Stimulated activated CD8-positive, alpha-beta memory T cell treated with anti-CD3 and anti-CD28 coated beads, Interleukin-2, amount 100 ng/mL, for 1 hour (primary cell): ENCODE measurements at places on chromosomes 7 and 10.

DNA sequence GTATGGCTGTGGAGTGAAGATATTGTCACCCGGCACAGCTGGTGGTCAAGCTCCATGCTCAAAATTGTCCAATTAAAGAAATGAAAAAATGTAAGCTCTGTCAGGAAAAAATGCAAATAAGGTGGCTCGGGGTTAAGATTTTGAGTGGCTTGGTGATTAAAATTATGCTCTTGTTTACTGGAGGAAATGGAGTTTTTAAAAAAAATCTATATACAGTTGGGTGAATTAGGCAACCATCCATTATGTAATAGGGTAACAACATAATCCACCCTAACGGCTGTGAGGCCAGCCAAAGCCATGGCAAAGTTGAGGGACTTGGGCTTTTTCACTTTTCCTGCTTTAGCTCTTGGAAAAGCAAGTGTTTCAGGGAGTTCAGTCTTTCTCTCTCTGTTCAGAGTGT lies 260.8 kb upstream of the HABP2 start:
- DNase-seq = no peak

GRCh38 chr7:45390180-45390579 lies 184.0 kb upstream of the ADCY1 start:
- no peak for DNase-seq

DNA sequence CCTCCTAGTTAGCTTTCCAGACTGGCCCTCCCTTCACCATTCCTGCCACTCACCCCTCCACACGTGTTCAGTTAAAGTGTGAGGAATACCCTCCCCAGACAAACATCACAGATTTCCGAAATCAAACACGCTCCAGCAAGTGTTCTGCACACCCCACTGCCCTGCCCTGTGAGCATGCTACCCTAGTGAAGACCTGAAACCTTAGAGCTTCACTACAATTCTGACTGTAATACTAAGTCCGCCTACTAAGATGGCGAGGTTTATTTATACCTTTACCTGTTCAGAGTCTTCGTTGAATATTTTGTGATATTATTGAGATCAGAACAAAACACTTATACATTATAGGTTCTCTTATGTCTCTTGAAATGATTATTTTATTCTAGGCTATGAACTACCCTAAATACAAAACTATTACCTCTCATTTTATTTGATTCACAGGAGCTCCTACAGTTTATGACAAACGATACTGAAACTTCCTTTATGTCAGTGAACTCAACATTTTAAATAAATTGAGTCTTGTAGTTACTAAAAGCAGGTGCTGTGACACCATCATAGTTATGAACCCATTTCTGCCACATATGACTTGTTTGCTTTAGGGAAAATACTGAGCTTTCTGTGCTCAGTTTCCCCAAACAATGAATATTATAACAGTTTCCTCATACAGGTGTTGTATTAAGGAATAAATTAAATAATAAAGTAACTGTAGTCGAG lies 8.6 kb downstream of the SCIN start:
- no peak for DNase-seq

GRCh38 chr7:55549457-55549856 lies 22.8 kb downstream of the VOPP1 start:
- DNase-seq = no peak

DNA sequence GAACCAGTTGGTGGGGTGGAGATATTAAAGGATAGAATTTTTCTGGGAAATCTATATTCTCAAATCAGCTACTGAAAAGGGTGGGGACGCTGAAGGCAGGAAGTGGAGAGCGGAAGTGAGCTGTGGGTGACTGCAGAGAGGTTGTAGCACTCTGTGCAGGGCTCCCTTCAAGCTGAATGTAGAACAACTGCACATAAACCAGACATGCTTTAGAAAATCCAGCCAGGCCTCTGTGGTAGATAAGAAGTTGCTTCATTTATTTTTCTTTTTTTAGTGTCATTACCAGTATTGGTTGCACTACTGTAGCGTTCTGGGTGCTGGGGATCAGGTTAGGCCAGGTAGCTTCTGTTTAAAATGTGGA lies 127.8 kb downstream of the CELF2 start:
- DNase-seq = peak; percentile 47

GRCh38 chr10:18561861-18562551 lies 89.4 kb downstream of the NSUN6 start:
- DNase-seq = no peak

DNA sequence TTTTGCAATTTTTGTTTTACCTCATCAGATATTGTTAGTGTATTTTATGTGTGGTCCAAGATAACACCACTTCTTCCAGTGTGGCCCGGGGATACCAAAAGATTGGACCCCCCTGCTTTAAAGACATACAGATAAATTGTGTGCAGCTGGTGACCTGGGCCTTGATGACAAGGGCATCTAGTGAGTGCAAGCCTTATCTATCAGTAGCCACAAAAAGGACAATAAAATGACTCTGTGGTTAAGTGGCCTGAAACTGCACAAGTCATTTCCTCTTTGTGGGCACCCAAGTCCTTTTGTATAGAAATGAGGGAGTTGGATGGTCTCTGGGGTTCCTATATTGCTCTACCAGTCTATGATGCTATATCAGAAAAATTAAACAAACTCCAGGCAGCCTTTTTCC lies 98.1 kb downstream of the PARD3 start:
- no peak for DNase-seq
